ENCODE measurements at places on chromosomes 2 and 18.

GRCh38 chr18:35407871-35408481, 30.8 kb upstream of the ZNF396 start:
- peak; percentile 31 for DNase-seq

DNA sequence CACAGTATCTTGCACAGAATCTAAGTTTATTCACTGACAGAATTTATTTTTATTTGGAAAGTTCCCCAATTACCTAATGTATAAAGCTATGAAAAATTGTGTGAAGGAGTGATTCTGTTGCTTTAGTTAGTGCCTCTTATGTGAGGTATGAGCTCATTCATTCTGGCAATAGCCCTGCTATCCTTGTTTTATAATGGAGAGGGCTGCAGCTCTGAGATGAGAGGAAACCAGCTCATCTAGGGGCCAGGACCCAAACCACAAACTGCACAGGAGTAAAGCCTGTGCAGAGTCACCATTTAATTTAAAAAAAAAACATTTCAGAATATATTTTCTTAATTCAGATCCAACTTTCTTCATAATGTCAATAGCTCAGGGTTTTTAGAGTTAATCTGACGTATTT, 383.0 kb downstream of the TMEM182 start:
- DNase-seq, result no peak

GRCh38 chr18:74610051-74610615, 12.5 kb downstream of the ZNF407 start:
- DNase-seq, result no peak

DNA sequence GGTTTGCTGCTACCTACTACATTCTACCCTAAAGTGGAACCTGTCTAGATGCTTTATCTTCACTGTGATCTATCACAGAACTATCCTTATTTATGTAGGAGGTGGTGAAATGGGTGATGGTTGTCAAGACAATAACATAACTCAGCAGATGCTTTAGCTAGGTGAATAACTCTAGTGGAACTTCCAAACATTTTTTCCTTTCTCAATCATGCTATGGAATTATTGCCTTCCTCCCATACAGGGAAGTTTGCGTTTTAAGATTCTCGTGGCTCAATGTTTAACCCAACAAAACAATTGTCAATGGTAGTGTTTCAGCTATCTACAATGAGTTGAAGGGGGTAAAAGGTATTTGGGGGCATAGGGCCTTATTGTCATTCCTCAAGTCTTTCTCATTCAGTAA, 82.6 kb upstream of the GLI2 start:
- DNase-seq, result no peak

- no peak for DNase-seq
Measured at GRCh38 chr2:946073-946948, 4.3 kb upstream of the SNTG2 start.

- DNase-seq, result no peak
Measured at GRCh38 chr2:118417406-118418120, 329.3 kb downstream of the INSIG2 start.

Measured in CD4-positive, alpha-beta T cell (primary cell).